Upper lobe of left lung (tissue), 6 donors: ENCODE measurements at places on chromosomes 3 and 15. TPM values are rescaled to one million over a fixed set of nuclear protein-coding genes. Genes with fewer than 3 reads are reported as not detected.

- H3K4me1 ChIP-seq = no peaks in the 10 kb centered on the region
- H3K4me3 ChIP-seq = no peak overlapping the region
- H3K27me3 ChIP-seq = no peaks in the 10 kb centered on the region
- no peaks in the 10 kb centered on the region for H3K36me3 ChIP-seq
Measured at GRCh38 chr3:23430781-23431398, 227.8 kb downstream of the UBE2E2 start.

GRCh38 chr3:69784954-69785514 is 45.8 kb downstream of the MITF start:
- peaks cover 24% of the 10 kb centered on the region for H3K4me1 ChIP-seq
- H3K27ac ChIP-seq = no peak overlapping the region
- peak; percentile 91 for DNase-seq
- no peaks in the 10 kb centered on the region for H3K27me3 ChIP-seq

DNA sequence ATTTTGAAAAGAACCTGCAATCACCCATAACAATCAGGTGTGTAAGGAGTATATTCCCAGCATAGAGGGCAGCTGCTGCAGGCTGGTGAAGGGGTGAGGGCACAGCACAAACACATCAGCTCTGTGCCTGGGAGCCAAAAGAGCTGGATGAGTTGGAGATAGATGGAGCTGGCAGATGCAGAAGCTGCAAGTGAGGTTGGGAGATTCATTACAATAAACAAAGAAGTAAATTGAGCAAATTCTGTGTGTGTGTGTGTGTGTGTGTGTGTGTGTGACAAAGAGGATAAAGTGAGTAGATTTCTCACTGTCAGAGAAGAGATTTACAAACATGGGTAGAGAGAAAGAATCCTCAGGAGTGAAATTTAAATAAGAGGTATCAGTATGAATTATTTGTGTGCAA is 994.7 kb downstream of the EPHA3 start:
- no peak overlapping the region for H3K4me3 ChIP-seq
- H3K27me3 ChIP-seq = no peaks in the 10 kb centered on the region
- no peak for DNase-seq
- H3K4me1 ChIP-seq = no peaks in the 10 kb centered on the region
- H3K36me3 ChIP-seq = no peaks in the 10 kb centered on the region

The CPN2 gene
- total RNA-seq = not detected

The SOX14 gene
- not detected for total RNA-seq
